ENCODE measurements at places on chromosomes 7 and 10.
A peak's percentile ranks its signal among the peaks of the same experiment; 100 is the strongest.

GRCh38 chr7:75849573-75849972 lies 29.3 kb upstream of the RHBDD2 start:
- no peak for DNase-seq

GRCh38 chr10:32379318-32379949 lies 32.5 kb upstream of the EPC1 start:
- no peak for DNase-seq

- no peak for DNase-seq
Measured at GRCh38 chr10:99340650-99341049, 11.5 kb downstream of the CNNM1 start.

- no peak for DNase-seq
Measured at GRCh38 chr7:1716263-1717094, 46.4 kb downstream of the ELFN1 start.

- DNase-seq = no peak
Measured at GRCh38 chr7:145082366-145083161, 246.7 kb upstream of the TPK1 start.

DNA sequence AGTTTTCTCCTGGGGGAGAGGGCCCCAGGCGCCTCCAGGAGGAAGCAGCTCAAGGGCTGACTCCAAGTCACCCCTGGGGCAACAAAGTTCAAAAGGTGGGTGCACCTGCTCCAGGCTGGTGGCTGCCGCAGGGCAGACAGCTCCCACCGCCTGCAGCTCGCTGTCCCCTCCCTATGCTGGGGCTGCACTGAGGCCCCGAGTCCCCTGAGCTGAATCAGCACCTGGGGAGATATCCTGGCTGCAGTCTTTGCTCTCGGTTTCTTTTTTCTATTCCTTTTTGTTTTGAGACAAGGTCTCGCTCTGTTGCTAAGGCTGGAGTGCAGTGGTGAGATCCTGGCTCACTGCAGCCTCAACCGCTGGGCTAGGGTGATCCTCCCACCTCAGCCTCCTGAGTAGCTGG lies 183.4 kb downstream of the DNAJB6 start:
- no peak for DNase-seq

DNA sequence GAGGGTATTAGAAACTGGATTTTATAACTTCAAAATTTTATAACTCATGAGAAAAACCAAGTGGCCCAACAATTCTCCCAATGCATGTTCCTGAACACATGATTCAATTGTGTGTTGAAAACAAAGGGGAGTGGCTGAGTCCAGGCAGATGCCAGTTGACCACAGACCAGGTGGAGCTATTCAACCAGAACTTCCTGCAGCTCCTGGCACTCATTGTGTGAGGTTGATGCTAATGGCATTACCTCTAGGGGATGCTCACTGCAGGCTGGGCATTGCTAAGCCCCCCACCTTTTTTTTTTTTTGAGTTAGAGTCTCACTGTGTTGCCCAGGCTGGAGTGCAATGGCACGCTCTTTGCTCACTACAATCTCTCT lies 20.3 kb downstream of the MYOF start:
- DNase-seq = no peak

DNA sequence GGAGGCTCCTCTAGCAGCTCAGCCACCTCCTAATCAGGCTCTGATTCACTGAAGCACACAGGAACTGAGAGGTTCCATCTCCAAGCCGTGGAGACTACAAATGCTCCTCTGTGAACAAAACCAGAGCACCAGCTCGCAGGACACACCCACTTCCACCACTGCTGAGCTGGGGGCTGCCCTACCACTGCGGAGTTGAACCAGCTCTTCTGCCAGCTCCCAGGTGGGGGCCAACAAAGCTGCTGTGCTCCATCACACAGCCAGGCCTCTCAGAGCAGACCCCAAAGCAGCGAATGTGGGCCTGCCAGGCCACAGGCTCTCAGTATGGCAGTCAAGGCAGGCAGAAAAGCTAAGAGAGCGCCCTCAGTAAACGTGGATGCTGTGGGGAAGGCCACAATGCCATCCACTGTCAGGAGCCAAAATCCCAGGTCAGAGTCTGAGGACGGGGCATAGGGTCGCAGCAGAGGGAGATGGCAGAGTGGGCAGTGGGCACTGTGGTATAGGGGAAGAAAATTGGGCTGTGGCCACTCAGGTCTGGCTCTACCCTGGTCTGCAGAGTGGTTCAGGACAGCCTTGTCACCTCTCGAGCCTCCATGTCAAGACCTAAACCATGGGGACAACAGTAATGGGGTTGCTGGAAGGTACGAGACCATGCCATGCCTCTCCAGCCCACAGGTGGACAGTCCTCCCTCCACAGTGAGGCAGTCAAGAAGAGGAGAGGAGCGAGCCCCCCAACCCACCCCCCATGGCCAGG lies 82.1 kb downstream of the GRID1 start:
- DNase-seq = peak; percentile 33

- no peak for DNase-seq
Measured at GRCh38 chr10:2543974-2544373, 523.4 kb upstream of the PFKP start.
